NCI-H1930 (cell line): ENCODE measurements at places on chromosomes 2 and 18.

GRCh38 chr2:164843346-164843911, 1.8 kb upstream of the COBLL1 start:
- DNase-seq: no peak

GRCh38 chr18:47604021-47604420, 326.4 kb downstream of the SMAD2 start:
- no peak for DNase-seq

DNA sequence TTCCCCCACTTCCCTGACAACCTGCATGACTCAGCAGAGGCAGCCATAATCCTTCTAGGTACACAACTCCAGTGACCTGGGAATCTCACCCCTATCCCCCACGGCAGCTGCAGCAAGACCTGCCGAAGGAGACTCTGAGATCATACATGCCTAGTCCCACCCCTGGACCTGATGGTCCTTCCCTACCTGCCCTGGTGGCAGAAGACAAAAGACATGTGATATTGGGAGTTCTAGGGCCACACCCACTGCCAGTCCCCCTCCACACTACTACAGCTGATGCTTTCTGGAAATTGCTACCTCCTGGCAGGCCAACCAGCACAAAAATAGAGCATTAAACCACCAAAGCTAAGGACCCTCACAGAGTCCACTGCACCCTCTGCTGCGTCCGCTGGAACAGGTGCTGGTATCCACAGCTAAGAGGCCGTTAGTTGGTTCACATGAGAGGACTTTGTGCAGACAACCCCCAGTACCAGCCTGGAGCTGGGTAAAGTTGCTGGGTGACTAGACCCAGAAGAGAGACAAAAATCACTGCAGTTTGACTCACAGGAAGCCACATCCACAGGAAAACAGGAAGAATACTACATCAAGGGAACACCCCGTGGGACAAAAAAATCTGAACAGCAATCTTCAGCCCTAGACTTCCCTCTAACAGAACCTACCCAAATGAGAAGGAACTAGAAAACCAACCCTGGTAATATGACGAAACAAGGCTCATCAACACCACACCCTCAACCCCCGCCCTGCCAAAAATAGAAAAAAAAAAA, 12.5 kb downstream of the MARCO start:
- no peak for DNase-seq

- peak; percentile 40 for DNase-seq
These were observed 212.3 kb downstream of the MGAT5 start for GRCh38 chr2:134466141-134466540.

GRCh38 chr2:217166241-217166850, 306.5 kb upstream of the TNP1 start:
- DNase-seq: no peak

- DNase-seq: no peak
These were observed 125.1 kb upstream of the TNP1 start for GRCh38 chr2:216984937-216985336.

- no peak for DNase-seq
These were observed 192.8 kb downstream of the ARHGAP15 start for GRCh38 chr2:143321994-143322393.
